ENCODE measurements at places on chromosomes 1 and 21.

DNA sequence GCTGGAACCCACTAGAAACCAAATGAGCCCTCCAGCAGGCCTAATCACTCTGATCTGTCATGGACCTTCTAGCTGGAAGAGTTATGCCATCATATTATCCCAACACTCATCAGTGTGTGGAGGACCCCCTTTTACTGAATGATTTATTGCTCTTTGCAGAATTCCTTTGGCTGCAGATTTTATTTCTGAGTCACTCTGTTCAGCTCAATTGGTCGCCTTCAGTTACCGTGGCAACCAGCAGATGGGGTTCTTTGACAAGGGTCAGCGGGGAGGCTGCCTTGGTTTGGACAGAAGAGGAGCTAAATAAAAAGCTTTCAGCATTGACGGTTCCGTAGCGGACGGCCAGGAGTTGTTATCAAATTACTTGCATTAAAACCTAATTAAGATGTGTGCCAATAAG lies 220.1 kb downstream of the SDCCAG8 start:
- DNase-seq, result peak; percentile 48

- no peak for DNase-seq
Observed at GRCh38 chr1:10149231-10149630, 61.1 kb upstream of the KIF1B start.

GRCh38 chr1:197664391-197664790 lies 110.9 kb downstream of the DENND1B start:
- no peak for DNase-seq

GRCh38 chr21:42122398-42122797 lies 51.3 kb downstream of the UMODL1 start:
- no peak for DNase-seq
